ENCODE measurements at places on chromosomes 3 and 15.

DNA sequence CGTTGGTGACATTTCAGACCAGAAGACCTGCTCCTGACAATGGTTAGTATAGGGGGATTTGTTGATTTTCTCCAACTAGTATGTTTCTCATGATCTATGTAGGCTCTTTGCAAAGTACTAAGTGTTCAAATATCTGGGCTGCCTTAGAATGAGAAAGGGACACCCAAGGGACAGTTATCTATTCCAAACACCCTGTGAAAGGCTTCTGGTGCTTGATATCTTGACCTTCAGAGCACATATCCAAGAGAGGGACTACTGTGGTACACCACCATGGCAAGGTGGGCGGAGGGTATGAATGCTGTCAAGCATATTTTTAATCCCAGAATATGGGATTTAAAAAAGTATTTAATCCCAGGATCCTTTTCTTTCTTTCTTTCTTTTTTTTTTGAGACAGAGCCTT, 1.1 kb downstream of the FANCD2OS start:
- no peak for DNase-seq

GRCh38 chr3:159796744-159797143, 191.9 kb upstream of the IL12A start:
- no peak for DNase-seq

GRCh38 chr15:71133747-71134472, 18.6 kb downstream of the THSD4 start:
- no peak for DNase-seq

- no peak for DNase-seq
Observed at GRCh38 chr3:108133048-108133369, 42.2 kb upstream of the CD47 start.

DNA sequence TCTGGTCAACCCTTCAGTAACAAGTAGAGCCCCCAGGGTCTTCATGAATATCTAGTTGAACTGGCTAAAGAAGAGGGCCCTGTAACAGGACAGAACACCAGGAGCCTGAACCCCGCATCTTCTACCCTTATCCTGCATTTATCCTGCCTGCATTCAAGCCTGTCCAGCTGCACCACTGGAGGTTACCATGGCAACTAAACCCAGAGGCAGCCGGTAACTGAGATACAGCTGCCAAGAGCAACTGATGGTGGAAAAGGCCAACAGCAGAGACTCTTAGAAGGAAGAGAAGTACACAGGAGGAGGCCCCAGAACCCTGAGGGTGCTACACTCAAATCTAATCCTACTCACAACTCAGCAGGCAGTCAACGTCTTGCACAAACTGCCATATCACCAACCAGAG, 3.7 kb upstream of the PRKAR2A start:
- DNase-seq, result no peak

- no peak for DNase-seq
Observed at GRCh38 chr15:52791776-52792175, 1.6 kb upstream of the ONECUT1 start.

- no peak for DNase-seq
Observed at GRCh38 chr3:123611082-123611481, 26.2 kb upstream of the HACD2 start.

DNA sequence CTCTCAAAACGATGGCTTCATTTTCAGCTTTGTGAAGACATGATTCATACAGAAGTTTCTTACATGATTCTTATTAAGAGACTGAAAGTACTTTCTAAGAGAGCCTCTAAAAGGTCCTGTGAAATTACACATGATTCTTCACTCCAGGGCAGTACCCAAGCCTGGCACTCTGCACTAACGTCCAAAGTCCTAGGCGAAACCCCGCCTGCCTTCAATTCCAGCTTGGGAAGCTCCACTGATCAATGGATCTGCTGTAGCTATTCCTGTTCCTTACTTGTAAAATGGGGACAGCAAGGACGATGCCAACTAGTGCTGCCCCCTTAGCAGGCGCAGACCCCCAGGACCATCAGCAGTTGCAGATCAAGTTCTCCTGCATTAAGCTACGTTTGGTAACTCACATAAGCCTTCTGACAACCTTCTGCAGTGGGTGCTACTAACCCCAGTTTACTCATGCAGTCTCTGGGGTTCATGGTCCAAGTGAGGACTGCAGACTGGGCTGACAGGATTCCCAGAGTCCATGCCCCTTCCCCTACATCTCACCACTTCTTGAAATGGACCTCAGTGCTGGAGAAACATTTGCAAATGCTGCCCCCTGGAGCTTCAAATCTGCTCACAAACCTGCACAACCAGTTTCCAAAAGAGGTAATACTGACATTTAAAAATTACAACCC, 10.6 kb downstream of the CHCHD4 start:
- DNase-seq, result no peak

All from H1 (cell line).